ENCODE measurements at places on chromosomes 3 and 15. TPM values are rescaled to one million over a fixed set of nuclear protein-coding genes. Genes with fewer than 3 reads are reported as not detected.

DNA sequence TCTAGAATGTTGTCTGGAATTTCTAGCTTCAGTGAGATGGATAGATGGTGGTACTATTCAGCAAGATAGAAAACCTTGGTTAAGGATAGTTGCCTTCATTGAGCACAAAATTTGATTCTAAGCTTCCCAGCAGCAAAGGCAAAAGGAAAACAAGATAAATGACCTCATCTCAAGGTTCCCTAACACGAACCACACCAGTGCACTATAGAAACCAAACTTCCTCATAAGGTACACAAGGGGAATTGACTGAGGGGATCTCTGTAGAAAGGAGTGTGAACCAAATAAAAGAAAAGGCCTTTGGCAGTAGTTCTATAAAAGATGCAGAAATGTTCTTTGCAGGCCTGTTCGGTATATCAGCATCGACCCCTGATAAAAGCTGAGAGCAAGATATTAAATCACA lies 288.9 kb downstream of the SHQ1 start:
- DNase-seq: no peak

DNA sequence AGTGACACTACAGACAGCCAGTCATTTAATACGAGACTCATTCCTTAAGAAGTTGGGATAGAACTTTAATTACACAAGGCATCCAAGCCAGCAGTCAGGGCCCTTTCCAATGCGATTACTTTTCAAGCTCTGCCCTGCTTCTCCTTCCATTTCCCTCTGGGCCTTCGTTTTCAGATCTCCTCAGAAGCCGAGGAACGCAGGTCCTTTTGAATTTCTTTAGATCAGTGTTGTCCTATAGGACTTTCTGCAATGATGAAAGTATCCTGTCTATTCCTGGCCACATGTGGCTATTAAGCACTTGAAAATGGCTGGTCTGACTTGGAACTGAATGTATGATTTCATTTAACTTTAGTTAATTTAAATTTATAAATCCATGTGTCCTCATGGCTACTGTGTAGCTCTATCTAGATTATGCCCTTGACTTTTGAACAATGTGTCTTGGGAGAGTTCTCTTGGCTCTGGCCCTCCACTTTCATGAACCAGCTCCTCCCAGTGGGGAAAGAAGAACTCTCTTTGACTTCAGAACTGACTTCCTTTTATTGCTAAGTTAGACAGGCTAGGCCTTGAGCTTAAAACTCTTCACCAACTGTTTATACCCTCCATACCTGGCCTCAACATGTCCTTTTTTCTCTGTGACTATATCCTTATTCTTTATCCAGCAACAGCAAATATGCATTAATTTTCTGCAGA lies 22.6 kb downstream of the TGFBR2 start:
- no peak for DNase-seq

ACTRT3 gene
- 1.8 TPM for total RNA-seq

CYP1A1 gene
- total RNA-seq: 0.27 TPM

SLC7A14 gene
- 6.2 TPM for total RNA-seq

ISG20 gene
- 1.1 TPM for total RNA-seq

- no peak for DNase-seq
Measured at GRCh38 chr15:60620708-60621107, 141.8 kb upstream of the ICE2 start.

DNA sequence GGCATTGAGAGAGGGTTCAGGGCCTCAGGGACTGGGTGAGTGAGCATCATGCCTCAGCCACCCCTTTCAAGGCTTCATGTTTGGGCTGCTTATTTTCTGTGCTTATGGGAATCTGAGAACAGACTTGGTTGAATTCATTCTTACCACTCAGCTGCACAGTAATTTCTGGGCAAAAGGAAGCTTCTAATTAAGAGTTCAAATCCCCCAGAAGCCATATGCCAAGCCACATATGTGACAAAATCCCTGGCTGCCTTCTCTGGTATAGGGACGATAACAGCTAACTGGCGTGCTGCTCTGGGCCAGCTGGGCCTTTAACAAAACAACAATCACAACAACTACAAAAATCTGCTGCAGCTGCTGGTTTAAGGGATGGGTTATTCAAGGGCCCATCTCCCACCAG lies 181.0 kb upstream of the ANKRD28 start:
- DNase-seq: no peak

DNA sequence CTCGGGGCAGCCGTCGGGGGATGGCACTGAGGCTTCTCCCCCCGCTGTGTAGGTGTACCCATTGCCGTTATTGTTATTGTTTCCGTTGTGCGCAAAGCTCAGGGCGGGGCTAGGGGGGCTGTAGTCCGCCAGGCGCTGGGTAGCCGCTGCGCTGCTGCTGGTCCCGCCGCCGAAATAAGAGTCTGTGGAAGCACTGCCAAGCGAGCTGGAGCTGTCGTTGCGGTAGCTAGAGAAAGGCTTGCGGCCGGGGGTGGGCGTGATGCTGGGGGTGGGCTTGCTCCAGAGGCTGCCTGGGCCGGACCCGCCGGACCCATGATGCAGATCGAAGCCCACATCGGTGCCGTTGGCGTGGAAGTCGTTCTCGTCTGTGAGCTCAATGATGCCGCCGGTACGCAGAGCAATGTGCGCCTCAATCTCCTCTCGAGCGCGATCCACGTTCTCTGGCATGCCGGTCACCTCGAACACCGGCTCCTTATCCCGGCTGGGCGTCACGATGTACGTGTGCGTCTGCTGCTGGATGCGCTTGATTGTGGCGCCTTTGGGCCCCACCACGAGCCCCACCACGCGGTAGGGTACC lies 1.9 kb downstream of the MEX3B start:
- peak; percentile 35 for DNase-seq

DNA sequence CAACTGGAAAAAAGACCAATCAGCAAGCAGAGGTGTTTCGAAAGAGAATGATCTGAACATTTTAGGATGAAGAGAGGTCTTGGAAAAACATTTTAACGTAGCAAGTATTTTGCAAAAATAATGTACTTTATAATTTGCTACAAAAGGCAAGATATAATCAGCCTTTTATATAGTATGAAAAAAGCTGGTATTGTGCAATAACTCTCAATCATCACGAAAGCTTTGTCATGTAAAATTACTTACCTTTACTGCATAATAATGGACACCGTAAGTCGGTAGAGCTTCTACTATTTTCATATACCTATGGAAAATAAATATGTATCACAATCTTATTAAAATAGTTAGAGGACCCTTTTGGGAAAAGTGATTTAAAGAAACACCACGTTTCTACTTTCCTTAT lies 95.7 kb upstream of the LMOD3 start:
- DNase-seq: no peak

MAP4 gene
- total RNA-seq: 319 TPM

MME gene
- 6.6 TPM for total RNA-seq

DNA sequence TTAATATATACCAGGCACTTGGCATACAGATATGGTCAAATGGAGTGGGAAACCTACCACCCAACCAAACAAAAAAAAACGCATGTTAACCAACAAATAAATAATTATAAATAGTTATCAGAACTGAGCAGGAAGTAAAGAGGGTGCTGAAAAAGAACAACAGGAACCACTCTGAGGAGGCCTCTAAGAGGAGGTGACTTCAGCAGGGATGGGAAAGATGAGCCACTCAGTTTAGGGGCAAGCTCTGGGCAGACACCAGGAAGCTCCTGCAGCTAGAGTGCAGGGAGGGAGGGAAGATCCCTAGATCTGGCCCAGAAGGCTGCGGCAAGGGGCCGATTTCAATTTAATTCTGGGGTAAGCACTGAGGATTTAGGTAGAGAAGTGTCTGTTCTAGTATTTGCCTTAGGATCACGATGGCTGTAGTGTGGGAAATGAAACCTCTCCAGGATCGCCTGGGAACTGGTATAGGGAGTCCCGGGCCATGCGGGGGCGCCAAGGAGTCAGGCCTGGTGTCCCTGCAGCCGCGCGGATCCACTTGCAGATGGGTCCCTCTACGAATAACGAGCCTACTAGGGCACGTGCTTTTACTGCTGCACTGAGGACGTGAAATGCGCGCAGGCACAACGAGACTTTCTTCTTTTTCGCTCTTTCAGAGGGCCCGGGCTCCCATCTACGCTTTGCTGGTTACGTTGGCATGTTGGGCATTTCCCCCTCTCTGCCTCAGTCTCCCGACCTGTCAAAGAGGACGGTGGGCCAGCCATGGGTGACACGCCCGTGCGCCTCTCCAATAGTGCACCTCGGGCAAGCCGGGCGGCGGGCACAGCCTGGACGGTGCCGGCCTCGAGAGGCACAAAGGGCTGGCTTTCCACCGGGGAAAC lies 1.5 kb upstream of the LIMD1 start:
- DNase-seq: peak; percentile 93

BFSP2 gene
- not detected for total RNA-seq

SMCO1 gene
- not detected for total RNA-seq

- no peak for DNase-seq
Measured at GRCh38 chr3:13009132-13009945, 63.9 kb downstream of the IQSEC1 start.

SERPINI1 gene
- total RNA-seq: 66.2 TPM

DNA sequence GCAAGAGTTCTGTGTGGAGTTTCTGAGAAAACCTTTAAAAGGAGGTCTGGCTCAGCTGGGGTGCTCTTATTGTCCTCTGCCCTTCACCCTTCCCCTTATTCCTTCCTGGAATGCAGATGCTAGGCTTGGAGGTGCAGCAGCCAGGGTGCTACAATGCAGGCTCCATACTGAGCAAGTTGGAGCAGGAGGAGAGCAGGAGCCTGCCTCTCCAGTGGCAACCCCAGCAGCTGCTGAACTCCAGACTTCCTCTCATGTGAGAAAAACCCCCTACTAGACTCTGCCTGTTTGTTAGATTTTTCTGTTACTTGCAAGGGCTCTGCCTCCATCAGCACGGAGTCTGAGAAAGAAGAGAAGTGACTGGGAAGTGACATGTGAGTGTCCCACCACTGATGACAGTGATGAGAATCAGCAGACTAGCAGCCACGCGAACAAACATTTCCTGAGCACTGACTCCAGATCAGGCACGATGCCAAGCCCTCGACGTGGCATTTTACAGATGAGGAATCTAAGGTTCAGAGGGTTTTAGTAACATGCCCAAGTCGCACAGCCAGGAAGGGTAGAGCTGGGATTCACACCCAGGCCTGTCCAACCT lies 16.1 kb upstream of the RARRES1 start:
- no peak for DNase-seq

GRCh38 chr3:170081079-170081741 lies 43.4 kb downstream of the GPR160 start:
- DNase-seq: no peak

NEDD4 gene
- 3.7 TPM for total RNA-seq

DNA sequence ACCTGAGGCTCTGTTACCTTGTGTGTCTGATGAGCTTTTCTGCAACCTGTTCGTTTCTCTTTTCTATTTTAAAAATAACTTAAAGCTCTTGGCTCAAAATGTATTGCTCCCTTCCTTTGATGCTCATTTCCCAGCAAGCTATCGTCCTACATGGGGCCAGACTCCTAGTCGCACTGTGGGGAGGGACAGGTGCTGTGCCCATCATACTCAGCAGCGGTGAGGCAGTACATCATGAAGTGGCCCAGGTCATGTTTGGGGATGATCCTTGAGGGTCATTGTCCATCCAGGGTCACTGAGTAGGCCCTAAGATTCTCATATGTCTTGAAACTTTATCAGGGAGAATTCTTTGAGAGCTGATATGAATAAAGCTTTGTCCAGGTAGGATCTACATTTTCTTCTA lies 41.1 kb downstream of the PTH1R start:
- no peak for DNase-seq

MAP1A gene
- total RNA-seq: 301 TPM

All from glutamatergic neuron (in vitro differentiated cells).